GM23248 (cell line): ENCODE measurements at places on chromosomes 2 and 18.

DNA sequence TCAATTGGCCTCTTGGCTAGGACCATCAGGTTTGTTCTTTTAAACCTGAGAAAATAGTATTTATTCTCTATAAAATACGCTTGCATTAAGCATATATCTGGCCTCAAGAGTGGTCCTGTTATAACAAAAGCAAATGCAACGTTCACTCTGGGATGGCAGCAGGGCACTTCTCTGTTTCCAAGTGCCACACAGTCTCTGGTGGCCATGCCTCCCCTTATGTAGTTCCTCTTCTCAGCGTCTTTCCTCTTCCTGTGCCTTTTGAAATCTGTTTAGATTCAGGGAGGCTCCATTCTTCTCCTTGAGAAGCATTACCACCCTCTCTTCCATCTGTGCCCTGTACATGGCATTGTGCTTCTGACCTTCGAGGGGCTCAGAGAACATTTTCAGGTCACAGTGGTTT lies 51.9 kb downstream of the TSHZ1 start:
- no peak for DNase-seq

DNA sequence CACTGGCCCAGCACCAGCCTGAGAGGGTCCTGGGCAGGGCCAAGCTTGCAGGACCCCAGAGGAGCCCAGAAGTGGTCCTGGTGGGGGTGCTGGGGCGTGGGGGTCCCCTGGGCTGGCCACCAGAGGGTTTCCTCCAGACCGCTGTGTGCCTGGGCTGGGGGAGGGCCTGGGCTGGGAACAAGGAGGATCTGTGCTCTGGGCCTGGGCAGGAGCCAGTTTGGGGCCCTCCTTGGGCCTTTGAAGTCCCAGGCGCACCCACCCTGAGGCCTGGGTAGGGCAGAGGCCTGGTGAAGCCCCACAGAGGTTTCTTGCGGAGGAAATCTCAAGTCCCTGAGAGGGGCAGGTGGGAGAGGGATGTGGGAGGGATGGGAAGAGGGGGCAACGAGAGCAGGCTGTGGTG lies 63.4 kb upstream of the GPC1 start:
- no peak for DNase-seq

DNA sequence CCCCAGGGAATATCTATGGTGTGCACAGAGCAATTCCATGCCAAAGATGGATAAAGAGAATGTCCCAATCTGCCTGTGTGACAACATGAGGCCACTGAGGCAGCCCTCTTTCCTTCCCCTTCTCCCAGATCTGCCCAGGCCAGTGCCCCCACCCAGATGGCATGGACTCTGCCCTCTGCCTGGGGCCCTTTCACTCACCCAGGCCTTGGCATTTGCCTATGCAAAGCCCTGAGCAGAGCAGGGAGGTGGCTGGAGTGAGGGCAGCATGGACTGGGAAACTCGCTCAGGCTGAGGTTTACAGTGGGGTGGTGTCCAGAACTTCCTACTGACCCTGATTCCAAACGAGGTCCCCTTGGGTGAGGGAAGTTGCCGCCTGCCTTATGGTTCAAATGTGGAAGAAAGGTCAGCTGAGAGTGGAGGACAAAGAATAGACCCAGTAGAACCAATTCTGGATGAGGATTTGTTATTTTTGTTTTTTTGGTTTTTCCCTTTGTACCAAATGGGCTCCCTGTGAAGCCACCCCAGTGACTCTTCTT lies 8.9 kb downstream of the SH2D6 start:
- DNase-seq = no peak

GRCh38 chr18:75358928-75359327 lies 68.6 kb downstream of the SMIM21 start:
- DNase-seq = no peak

DNA sequence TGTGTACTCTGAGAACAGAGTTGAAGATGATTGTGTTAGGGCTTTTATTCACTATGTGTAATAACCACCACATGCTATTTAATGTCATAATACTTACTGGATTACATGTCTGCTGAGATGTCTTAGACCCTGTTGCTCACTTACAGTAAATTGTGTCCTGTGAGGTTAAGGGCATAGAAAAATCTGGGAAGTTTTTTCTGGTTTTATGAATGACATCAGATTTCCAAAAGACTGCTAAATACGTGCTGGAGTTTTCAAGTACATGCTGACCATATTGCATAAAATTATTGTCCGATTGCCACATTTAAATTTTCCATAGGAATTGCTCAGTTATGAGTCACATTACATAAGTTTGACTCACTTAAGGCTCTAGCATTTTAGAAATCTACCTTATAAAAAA lies 96.7 kb upstream of the COL5A2 start:
- peak; percentile 92 for DNase-seq
